A549 treated with Hydrocortisone at 1 μM for 4 hours (cell line): ENCODE measurements at places on chromosomes 5 and 9. TPM values are rescaled to one million over a fixed set of nuclear protein-coding genes. Genes with fewer than 3 reads are reported as not detected.

FTMT gene
- total RNA-seq: not detected in 5 replicates

PCDH12 gene
- 0.03 to 0.06 TPM in 2 of 5 replicates, not detected in the others for total RNA-seq

PRR16 gene
- 0.07 to 0.16 TPM in 2 of 5 replicates, not detected in the others for total RNA-seq

ANKRD18A gene
- total RNA-seq: 8.1 to 12.4 TPM (median 9.1 TPM) in 5 replicates

ANXA2R gene
- 2.4 to 3.7 TPM (median 2.9 TPM) in 5 replicates for total RNA-seq

TMEM174 gene
- not detected in 5 replicates for total RNA-seq

F12 gene
- 14.2 to 24.1 TPM (median 22.1 TPM) in 5 replicates for total RNA-seq

TLN1 gene
- 111 to 160 TPM (median 122 TPM) in 5 replicates for total RNA-seq

EXD3 gene
- total RNA-seq: 4.4 to 6.8 TPM (median 6.5 TPM) in 5 replicates

CNTNAP3 gene
- total RNA-seq: 8.3 to 10.1 TPM (median 9.8 TPM) in 5 replicates

TLR4 gene
- 0.09 to 0.15 TPM (median 0.14 TPM) in 5 replicates for total RNA-seq

IFNB1 gene
- not detected in 5 replicates for total RNA-seq

ADAMTSL1 gene
- total RNA-seq: 0.03 to 0.11 TPM (median 0.07 TPM) in 5 replicates

DDX46 gene
- 51.3 to 86.5 TPM (median 60.0 TPM) in 5 replicates for total RNA-seq

LHX3 gene
- 0.03 to 0.16 TPM (median 0.10 TPM) in 4 of 5 replicates, not detected in the other for total RNA-seq

CCDC112 gene
- total RNA-seq: 6.5 to 9.2 TPM (median 7.6 TPM) in 5 replicates

C8G gene
- total RNA-seq: 0.62 to 1.7 TPM (median 1.2 TPM) in 5 replicates

ICE1 gene
- 17.7 to 30.3 TPM (median 22.5 TPM) in 5 replicates for total RNA-seq

CACNA1B gene
- total RNA-seq: 0.02 to 0.05 TPM (median 0.03 TPM) in 5 replicates

SH3TC2 gene
- 0.60 to 0.99 TPM (median 0.69 TPM) in 5 replicates for total RNA-seq

LECT2 gene
- not detected in 5 replicates for total RNA-seq

LOX gene
- total RNA-seq: 1.3 to 2.4 TPM (median 1.7 TPM) in 5 replicates

LRRC14B gene
- not detected in 5 replicates for total RNA-seq

HTR4 gene
- total RNA-seq: not detected in 5 replicates

CBY3 gene
- not detected in 5 replicates for total RNA-seq

HSD17B4 gene
- 55.8 to 82.8 TPM (median 63.6 TPM) in 5 replicates for total RNA-seq

MAT2B gene
- total RNA-seq: 41.0 to 52.8 TPM (median 45.6 TPM) in 5 replicates

STXBP1 gene
- total RNA-seq: 14.2 to 18.4 TPM (median 17.9 TPM) in 5 replicates

EIF4E1B gene
- not detected in 5 replicates for total RNA-seq

CDH9 gene
- total RNA-seq: not detected in 5 replicates

IQGAP2 gene
- 1.8 to 2.9 TPM (median 2.4 TPM) in 5 replicates for total RNA-seq

MEIKIN gene
- not detected in 5 replicates for total RNA-seq

AMBP gene
- total RNA-seq: 6.3 to 8.7 TPM (median 7.8 TPM) in 5 replicates

DPH7 gene
- 28.0 to 30.3 TPM (median 29.0 TPM) in 5 replicates for total RNA-seq

TEK gene
- total RNA-seq: 0.09 to 0.15 TPM (median 0.12 TPM) in 5 replicates

SPATA31C1 gene
- not detected in 5 replicates for total RNA-seq

ACOT12 gene
- total RNA-seq: 0.05 TPM in 1 of 5 replicates, not detected in the others
